ENCODE measurements at places on chromosomes 6 and 20. TPM values are rescaled to one million over a fixed set of nuclear protein-coding genes. Genes with fewer than 3 reads are reported as not detected.

SPATS1 gene
- total RNA-seq = not detected

CAGE1 gene
- 0.07 TPM for total RNA-seq

SMIM13 gene
- 9.2 TPM for total RNA-seq

MATN4 gene
- not detected for total RNA-seq

Measured in smooth muscle cell of the pulmonary artery (primary cell).